Stimulated activated CD4-positive, alpha-beta T cell treated with anti-CD3 and anti-CD28 coated beads, Interleukin-15, amount 100 ng/mL, for 1 hour (primary cell): ENCODE measurements at places on chromosomes 13 and 19.

GRCh38 chr19:50580240-50580639 is 12.0 kb upstream of the LRRC4B start:
- DNase-seq, result no peak

DNA sequence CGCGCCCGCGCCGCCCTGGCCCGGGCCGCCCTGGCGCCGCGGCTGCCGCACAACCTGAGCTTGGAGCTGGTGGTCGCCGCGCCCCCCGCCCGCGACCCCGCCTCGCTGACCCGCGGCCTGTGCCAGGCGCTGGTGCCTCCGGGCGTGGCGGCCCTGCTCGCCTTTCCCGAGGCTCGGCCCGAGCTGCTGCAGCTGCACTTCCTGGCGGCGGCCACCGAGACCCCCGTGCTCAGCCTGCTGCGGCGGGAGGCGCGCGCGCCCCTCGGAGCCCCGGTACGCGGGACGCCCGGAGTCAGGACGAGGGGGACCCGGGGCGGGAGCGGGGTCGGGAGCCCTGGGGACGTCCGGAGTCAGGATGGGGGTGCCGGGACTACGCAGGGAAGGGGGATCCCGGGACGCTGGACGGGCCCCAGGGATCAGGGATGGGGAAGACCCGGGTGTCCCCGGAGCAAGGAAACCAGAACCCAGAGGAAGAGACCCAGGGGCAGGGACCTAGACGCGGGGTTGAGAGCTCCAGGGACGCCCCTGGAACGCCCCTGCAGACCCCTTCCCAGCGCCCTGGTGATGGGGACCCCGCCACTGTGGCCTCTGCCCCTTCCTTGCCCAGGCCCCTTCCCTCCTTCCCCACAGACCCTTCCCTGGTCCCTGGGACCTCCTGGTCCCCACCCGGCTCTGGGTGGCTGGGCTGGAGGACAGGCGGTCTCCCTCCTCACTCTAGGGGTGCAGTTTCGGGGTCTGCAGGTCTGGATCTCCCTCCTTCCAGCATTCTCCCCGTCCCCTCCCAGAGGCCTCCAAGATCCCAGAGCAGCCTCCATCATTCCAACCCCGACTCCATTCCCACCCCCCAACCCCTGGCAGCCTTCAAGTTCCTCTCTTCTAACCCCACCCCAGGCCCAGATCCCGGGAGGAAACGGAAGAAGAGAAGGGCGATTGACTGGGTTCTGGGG is 645 bp downstream of the GRIN3B start:
- no peak for DNase-seq

DNA sequence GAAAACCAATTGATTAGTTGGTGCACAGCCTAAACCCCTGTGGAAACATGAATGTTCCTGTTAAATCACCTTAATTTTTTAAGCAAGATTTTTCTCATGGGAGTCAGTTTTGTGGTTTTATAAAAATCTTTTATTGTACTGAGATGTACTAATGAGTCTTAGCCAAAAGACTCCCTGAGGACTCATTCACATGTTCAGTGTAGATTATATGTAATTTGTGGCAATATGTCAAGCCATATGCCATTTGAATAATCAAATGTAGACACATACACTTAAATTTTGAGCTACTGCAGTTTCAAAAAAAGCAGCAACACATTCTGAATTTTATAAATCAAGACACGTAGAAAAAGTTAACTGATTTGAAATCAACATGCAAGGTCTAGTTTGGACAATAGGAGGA is 395.2 kb downstream of the MYO16 start:
- DNase-seq, result no peak

- DNase-seq, result no peak
Measured at GRCh38 chr13:30567072-30567471, 50.6 kb upstream of the USPL1 start.

GRCh38 chr13:34657716-34658115 is 284.4 kb upstream of the NBEA start:
- no peak for DNase-seq

GRCh38 chr13:31367410-31367809 is 167.6 kb downstream of the B3GLCT start:
- DNase-seq, result no peak

DNA sequence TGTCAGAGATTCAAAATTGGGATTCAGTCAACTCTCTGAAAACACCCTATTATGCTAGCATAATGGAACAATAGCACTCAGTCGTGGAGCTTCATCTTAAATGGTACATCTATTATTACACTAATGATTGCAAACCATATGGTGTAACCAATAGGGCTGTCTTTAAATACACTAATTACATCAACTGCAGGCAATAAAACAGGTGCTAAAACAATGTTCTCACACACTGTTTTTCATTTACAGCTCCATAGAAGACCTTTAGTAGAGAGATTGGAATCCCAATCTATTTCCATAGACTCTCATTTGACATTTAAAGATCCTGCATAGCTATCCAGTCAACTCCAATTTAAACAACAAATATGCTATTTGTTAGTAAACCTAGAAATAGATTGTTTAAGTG is 1917.4 kb downstream of the OLFM4 start:
- DNase-seq, result no peak

DNA sequence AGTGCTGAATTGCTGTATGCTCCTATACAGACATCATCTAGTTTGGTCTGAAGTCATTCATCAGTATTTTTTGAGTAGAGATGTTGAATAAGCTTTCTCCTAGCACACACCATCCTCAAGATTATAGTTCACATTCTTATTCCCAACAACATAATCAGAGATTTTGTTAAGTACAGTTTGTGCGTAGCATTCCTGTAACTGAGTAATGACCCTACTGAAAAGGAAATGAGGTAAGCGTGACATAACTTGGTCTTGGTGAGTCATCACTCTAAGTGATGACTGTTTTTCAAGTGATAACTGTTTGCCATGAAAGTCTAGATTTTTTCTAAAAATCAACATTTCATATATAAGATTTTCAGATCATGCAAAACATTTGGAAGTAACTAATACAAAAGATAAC is 18.5 kb upstream of the FAM216B start:
- DNase-seq, result no peak

DNA sequence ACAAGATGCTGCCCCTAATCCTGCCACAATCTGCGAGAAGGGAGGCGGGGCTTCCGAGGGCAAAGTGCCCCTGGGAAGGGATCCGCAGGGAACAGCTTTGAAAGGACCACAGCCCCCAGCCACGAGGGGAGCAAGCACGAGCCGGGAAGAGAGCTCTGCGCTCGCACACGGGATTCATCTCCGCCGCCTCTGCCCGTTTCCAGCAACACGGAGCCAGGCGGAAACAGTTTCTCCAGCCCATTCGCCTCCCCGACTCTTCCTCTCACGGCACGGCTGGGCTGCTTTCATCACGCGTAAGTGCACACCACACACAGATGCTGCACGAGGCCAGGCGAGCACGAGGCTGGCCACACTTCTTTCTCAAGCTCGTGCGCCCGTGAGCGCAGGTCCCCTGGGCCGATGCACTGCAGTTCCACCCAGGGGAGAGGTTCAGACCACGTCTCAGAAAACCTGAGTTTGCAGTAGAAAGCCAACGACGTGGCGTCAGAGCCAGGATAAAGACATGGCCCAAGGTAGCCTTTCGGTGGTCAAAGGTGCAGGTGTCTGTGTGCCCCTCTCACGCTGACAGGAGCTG is 33.6 kb downstream of the NAXD start:
- DNase-seq, result no peak

GRCh38 chr19:43290568-43291359 is 21.4 kb upstream of the PSG9 start:
- DNase-seq, result no peak

DNA sequence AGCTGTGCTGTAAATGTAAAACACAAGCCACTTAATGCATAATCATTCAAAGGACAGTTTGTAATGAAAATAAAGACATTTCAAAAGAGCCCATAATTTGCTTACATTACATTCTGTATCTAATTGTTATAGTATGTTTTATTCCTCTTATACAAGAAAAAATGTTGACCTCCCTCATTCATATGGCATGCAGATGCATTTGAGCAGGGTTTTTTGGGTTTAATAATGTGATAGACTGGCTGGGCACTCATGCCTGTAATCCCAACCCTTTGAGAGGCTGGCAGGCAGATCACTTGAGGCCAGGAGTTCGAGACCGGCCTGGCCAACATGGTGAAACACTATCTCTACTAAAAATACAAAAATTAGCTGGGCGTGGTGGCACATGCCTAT is 11.6 kb upstream of the ARL11 start:
- DNase-seq, result no peak

- DNase-seq, result peak; percentile 73
Measured at GRCh38 chr19:20167020-20167644, at the start of gene ZNF486. Gene ZNF486 (plus strand): TSS chr19:20167214. CDS start chr19:20167331, 117 bp downstream.

DNA sequence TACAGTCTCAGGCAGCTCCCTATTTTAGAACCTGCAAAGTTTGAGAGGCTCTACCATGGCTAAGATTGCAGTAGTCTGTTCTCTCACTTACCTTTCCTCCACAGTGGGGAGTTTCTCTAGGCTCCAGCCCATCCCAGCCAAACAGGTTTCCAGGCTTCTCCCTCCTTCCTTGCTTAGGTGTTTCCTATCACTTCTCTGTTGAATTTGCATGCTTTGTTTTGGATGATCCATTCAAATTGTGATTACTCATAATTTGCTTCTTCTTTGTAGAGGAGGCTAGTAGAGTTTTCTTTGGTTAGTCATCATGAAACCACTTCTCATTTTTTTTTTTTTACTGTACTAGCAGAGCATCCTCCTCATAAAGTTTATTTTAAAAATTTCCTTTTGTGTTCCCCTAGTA is 1242.2 kb upstream of the MIR17HG start:
- no peak for DNase-seq

- DNase-seq, result no peak
Measured at GRCh38 chr13:34578471-34578870, 363.6 kb upstream of the NBEA start.

GRCh38 chr19:42115219-42115618 is 17.0 kb downstream of the POU2F2 start:
- no peak for DNase-seq
